ENCODE measurements at places on chromosomes 12 and 14.

- DNase-seq: no peak
Observed at GRCh38 chr12:2826036-2826435, 8.8 kb downstream of the NRIP2 start.

DNA sequence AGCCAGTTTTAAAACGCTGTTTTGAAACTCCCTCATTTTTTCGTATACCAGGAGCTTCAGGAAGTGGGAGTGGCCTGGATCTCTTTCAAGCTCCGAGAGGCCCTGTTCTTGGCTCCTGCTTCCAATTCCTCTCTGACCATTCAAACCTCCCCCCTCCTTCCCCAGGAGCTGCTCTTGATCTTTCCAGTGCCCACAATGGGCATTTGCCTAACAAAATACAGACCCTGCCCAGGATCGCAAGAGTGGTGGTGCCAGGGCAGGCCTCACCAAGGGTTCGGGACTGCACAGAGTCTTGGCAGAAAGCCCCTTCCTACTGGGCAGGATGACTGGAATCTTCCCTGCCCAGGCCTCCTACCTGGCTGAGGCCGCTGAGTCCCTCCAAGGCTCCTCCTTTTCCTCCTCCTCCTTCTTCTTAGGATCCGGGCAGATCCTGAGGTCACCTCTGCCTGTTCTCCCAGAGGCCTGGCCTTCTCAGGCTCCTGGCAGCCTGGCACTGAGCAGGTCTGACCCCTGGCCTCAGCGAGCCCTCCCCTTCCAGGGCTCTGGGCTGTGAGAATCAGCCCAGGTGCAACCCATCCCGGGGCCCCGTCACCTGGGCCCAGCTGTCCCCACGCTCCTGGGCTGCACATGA lies 46.9 kb upstream of the NOS1 start:
- no peak for DNase-seq

GRCh38 chr14:76480426-76480825 lies 104.5 kb downstream of the ESRRB start:
- no peak for DNase-seq

- no peak for DNase-seq
Observed at GRCh38 chr12:83850531-83850930, 1062.1 kb downstream of the SLC6A15 start.

- DNase-seq: no peak
Observed at GRCh38 chr12:25876383-25877045, 82.0 kb upstream of the RASSF8 start.

GRCh38 chr12:69676257-69677012 lies 22.7 kb downstream of the BEST3 start:
- DNase-seq: no peak

- DNase-seq: no peak
Observed at GRCh38 chr12:2138871-2139308, 86.1 kb downstream of the CACNA1C start.

- no peak for DNase-seq
Observed at GRCh38 chr14:96257056-96257455, 1.0 kb downstream of the BDKRB1 start.

DNA sequence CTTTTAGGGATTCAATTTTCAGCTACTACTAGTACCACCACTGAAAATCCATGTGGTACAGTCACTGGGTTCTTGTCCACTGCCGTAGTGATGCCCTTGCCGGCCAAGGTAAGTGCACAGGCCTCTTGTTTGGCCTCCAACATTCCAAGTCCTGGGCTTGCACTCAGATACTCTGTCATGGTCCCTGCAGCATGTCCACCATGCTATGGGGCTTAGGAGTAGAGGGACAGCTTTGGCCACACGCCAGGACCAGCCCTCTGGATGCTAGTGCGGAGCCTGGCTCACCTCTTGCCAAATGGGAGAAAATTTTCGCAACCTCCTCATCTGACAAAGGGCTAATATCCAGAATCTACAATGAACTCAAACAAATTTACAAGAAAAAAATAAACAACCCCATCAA lies 38.6 kb upstream of the APPL2 start:
- no peak for DNase-seq

DNA sequence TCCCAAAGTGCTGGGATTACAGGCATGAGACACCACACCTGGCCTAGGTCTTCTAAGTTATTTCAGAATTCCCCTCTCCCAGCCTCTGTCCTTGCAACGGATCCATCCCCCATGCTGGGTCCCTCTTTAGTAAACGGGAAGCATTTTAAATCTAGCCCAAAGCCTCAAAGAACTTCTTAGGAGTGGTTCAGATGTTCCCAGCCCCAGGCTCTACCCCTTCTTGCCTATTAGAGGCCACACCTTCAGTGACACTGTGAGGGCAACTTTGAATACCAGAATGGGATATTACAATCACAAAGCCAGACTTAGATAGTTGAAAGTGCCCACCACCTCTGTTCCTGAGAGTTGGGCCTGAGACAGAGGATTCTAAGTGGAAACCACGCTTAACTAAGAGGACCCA lies 18.1 kb upstream of the SPPL3 start:
- no peak for DNase-seq

- DNase-seq: no peak
Observed at GRCh38 chr12:13347241-13348043, 150.9 kb downstream of the EMP1 start.

DNA sequence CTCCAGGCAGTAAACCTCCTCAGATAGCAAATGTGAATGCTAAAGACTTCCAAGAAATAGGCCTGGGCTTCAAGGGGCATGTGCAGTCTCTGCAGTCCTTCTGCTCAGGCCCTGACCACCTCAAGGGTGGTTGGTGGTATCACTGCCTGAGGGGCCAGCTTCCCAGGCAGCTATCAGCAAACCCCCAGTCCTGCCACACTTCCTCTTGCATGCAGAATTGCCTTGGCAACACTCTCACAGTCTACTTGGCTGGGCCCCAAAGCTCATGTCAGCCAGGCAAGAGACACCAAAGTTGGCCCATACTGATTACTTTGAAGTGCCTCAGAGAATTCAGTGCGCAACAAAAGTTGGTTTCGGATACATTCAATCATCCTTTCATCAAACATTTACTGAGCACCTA lies 3.5 kb upstream of the ASB8 start:
- DNase-seq: no peak

- no peak for DNase-seq
Observed at GRCh38 chr14:87754520-87755223, 238.3 kb downstream of the GALC start.

GRCh38 chr14:77674931-77675330 lies 32.9 kb downstream of the ALKBH1 start:
- DNase-seq: no peak

- no peak for DNase-seq
Observed at GRCh38 chr12:59580050-59580449, 15.8 kb upstream of the SLC16A7 start.

- no peak for DNase-seq
Observed at GRCh38 chr12:117005417-117006046, 93.7 kb downstream of the TESC start.

- no peak for DNase-seq
Observed at GRCh38 chr12:100346660-100347059, 10.2 kb upstream of the SLC17A8 start.

- DNase-seq: no peak
Observed at GRCh38 chr14:63725786-63726460, 1.9 kb downstream of the SGPP1 start.

DNA sequence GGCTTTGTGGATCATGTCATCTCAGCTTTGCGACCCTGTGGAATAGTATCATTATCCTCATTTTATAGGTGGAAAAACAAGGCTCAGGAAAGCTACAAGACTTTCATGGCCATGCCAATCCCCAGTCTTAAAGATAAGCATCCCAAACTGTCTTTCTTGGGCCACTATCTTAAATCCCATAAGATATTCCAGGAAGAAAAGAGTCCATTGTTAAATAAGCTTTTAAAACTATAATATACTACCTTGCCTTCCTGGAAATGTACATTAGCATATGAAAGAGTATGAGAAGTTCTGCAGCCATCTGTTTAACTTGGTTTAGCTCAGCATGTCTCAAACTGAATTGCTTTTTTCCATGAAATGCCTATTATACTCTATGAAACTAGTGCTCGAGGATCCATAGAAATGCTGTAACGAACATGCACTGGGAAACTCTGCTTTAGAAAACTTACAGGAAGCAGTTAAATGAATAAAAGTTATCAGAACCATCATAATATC lies 77.1 kb downstream of the B4GALNT3 start:
- no peak for DNase-seq

- peak; percentile 65 for DNase-seq
Observed at GRCh38 chr12:66279123-66279712, 23.1 kb upstream of the HELB start.

DNA sequence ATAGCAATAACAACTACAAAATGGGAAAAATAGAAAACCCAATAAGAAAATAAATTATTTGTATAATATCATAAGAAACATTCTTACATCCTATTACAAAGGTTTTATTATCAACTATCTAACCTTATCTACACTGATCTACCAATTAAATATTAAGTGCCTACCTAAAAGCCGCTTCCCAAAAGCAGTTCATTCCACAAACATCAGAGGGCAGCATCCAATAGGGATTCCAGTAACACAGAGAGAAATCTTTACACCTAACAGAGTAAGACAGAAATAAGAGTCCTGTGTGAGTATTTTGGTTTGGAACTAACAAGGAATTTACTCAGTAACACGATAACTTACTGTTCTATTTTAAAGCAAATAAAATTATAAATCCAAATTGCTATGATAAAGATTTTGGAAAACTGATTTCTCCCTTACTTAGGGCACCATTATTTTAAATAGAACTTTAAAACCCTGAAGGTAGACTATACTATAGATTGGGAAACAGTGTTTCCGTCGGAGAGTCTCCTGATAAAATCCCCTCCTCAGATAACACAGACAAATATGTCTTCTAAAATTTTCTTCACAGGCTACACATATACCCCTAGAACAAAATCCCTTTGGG lies 15.0 kb downstream of the GXYLT1 start:
- peak; percentile 58 for DNase-seq

- no peak for DNase-seq
Observed at GRCh38 chr14:95388699-95389098, 69.0 kb upstream of the CLMN start.

DNA sequence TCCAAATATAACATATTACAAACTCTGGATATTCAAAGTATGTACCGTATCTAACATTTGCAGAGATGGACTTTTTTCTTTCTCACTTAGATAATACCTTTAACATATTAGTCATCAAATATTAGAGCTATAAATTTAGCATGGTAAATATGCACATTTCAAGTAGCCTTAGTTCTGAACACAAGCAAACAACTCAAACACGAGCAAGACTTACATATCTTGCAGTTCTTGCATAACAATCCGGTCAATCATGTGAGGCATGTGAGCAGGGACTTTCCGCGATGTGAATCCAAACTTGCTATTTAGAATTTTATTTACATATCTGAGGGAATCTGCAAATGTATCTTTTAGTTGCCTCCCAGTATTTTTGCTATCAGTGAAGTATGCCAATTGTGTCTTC lies 22.1 kb upstream of the SYCP3 start:
- no peak for DNase-seq

- no peak for DNase-seq
Observed at GRCh38 chr12:1768615-1769014, 51.8 kb upstream of the LRTM2 start.

DNA sequence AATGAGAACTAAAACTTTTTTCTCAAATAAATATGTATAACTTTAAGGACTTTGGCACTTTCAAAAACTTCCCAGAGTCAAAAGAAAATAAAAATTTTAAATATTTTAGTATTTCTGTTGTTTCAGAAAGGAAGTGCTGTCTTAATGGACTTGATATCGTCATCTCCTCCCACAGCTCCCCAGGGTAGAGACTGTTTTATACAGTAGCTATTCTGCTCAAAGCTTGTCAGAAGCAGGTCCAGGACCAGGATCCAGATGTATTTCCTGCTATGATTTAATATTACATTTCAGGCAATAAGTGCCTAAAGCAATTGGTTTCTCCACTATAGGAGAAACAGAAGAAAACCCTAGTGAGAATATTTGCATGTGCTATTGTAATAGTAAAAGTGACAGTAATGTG lies 218.5 kb upstream of the G2E3 start:
- DNase-seq: no peak

GRCh38 chr12:54390668-54391551 lies 6.4 kb upstream of the ZNF385A start:
- peak; percentile 75 for DNase-seq

GRCh38 chr12:20421421-20421820 lies 53.1 kb downstream of the PDE3A start:
- DNase-seq: no peak

GRCh38 chr12:125315771-125316170 lies 250.5 kb downstream of the AACS start:
- no peak for DNase-seq

DNA sequence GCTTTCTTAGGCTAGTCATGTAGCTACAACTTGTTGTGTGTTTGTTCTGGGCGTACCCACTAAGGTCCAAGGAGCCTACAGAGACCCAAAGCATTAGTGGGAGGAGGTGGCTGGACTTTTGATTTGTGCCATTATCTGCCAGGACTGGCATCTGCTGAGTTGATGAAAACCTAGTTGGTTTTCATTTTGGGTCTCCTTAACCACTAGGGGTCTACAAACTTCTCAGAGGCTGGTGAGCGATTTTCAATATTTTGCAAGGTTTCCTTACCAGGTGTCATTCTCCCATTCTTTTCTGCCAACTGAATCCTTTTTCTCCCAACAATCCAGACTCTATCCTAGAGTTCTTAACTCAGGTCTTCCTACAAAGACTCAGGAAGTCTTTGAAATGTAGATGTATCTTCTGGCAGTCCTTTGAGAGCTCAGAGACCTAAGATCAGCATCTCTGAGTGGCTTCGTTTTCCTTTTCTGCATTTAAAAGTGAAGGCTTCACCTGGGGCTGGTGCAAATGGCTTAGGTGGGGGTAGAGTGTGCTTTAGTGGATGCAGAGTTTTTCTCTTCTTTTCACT lies 150.0 kb upstream of the RMST start:
- no peak for DNase-seq
